ENCODE measurements at places on chromosomes 7 and 10.
A peak's percentile ranks its signal among the peaks of the same experiment; 100 is the strongest.

DNA sequence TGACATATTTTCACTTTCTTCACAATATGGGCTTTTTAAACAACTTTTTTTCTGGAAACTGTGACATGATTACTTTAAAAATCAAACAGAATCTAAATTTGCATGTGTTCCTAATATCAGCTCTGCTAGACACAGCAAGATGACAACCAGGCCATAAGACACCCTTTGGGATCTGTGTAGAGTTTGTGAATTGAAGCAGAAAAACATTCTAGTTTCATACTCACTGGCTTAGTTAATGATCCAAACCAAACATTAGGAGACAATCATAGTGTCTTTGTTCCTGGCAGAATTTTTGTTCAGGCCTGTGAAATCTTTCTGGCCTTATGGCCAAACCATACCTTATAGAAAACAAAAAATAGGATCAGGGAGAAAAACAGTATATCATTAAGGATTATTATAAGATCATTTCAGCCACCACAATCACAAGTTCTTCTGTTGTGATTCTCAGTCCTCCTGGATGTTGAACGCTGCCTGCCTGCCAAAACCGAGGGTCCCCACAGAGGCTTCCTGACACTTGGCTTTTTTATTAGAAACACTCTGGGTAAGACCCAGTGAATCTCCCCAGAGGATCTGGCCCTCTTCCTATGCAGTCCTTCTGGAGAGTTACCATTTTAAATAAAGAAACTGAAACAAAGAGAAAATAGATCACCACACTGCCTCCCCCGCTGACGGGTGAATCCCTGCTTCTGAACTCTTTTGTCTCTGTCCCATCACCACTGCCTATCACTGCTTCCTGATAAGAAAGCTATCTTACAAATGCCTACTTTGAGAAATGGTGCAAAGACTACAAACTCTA lies 79.2 kb upstream of the PPP1R3C start:
- no peak for DNase-seq

DNA sequence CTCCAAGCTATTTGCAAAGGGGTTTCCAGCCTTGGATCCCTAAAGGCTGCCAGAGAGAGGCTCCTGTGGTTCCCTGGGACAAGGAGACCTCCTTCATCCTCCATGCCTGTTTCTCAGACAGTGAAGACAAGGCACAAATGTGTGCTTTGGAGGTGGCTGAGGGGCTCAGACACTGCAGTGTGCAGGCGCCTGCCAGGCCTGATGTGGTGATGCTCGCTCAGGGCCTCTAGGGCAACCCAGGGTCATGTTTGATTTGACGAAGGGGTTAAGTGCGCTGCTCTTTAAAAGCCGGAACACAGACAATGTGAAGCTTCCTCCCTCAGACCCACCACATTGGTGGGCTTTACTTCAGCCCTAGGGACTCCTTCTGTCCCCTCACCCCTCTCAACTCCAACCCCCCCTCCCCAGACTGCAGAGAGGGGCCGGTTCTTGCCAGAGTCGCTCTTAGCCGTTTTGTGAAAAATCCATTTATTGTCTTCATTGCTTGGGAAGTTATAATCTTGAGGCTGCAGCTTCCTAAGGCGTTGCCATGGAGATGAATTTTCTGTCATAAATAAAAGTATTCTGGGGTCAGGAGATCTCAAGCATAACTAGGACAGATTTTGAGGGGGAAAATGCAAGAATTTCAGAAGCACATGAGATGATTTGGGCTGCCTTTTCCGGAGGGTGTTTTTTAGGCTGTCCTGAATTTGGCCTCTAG lies 35.8 kb downstream of the PDGFA start:
- no peak for DNase-seq

GRCh38 chr7:103632972-103633371 lies 187.0 kb upstream of the SLC26A5 start:
- no peak for DNase-seq

- no peak for DNase-seq
These were observed 642.4 kb downstream of the TNS3 start for GRCh38 chr7:46939558-46939957.

- no peak for DNase-seq
These were observed 12.8 kb upstream of the LAMB1 start for GRCh38 chr7:108015740-108016139.

DNA sequence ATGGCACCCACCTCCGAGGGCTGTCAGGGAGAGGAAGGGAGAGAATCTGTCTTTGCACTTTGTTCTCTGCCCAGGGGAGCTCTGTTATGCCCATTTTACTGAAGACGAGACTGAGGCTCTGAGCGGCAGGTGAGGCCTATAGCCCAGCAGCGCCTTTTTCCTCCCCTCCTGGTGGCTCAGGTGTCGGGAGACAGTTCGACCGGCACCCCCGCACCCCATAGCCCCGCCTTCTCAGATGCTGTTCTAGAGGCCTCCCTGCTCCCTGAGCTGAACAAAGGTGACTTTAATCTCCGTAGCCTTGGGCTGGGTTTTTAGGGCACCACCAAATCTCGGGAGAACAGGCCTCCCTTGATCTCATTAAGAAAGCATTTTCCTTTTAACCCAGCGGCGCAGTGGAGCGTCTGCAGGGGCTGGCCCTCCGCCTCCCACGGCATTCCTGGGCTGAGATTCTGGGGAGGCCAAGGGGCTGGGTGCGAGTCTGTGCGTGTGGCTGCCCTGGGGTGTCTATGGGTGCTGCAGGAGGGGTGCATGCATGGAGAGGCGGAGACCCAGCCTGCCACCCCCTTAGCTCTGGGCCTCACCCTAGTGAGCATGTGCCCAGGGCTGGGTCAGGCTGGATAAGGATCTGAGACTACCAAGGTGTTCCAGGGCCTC lies 3.3 kb downstream of the LFNG start:
- no peak for DNase-seq

DNA sequence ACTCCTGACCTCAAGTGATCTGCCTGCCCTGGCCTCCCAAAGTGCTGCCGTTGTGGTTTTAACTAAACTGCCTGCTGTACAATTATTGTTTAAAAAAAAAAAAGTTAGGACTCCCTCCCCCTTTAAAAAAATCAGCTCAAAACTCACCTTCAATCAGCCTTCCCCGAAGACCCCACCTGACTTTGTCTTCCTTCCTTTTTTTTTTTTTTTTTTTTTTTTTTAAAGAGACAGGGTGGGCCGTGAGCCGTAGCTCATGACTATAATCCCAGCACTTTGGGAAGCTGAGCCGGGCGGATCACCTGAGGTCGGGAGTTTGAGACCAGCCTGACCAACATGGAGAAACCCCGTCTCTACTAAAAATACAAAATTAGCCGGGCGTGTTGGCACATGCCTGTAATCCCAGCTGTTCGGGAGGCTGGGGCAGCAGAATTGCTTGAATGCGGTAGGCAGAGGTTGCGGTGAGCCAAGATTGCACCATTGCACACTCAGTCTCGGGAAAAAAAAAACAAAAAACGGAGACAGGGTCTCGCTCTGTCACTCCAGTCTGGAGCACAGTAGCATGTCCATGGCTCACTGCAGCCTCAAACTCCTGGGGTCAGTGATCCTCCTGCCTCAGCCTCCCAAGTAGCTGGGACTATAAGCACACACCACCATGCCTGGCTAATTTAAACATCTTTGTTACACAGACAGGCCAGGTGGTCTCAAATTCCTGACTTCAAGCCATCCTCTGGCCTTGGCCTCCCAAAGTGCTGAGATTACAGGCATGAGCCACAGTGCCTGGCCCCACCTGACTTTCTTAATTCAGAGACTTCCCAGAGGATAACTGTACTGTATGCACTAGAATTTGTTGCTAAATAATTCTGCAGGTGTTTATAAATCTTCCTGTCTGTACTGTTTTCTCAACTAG lies 3.2 kb downstream of the FIS1 start:
- no peak for DNase-seq

- no peak for DNase-seq
These were observed 122.4 kb upstream of the PPP2R2D start for GRCh38 chr10:131778385-131778784.

- DNase-seq = no peak
These were observed 294.6 kb downstream of the RNLS start for GRCh38 chr10:88288320-88289059.

DNA sequence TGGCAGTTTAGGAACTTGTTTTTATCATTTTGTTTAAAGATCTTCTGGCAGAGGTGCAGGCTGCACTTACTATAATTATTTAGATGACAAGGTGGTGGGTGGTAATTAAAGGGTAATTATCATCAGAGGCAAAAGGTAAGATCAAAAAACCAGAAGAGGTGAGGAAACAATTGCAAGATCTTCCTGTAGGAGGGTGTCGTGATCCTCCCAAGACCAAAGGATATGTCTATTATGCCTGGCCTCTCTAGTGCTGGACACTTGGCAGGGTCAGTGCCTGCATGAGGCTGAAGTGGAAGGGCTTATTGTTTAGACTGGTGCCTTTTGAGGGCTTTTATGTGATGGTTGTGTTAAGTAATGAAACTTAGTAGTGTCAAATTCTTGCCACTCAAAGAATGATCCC lies 1.8 kb upstream of the WAPL start:
- no peak for DNase-seq

DNA sequence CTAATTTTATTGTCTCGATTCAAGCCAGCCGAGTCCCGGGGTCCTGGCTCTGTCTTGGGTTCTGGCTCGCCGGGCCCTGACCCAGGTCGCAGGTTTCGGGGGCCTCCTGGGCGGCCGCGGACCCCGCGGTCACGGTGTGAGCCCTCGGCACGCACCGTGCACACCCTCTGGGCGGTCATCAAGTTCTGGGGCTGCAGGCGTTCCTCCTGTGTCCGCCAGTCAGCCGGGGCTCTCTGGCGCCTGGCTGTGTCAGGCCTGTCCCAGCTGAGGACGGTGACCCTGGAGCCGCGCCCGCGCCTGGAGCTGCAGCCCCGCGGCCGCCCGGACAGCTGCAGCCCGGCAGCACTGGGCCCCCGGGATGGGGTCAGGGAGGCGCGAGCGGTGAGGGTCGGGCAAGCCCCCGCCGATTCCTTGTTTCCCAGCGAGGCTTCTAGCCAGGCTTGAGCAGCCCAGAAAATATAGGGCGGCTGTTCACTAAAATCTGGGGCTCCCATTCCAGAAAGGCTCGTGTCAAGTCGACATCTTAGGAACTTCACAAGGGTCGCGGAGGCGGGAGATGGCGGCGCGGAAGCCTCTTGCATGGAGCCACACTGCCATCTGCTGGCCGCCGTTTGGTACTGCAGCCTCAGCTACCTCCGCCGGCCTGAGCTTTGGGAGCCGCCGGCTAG lies 4.2 kb upstream of the HOXA7 start:
- peak; percentile 65 for DNase-seq

- DNase-seq = no peak
These were observed 519.1 kb downstream of the INHBA start for GRCh38 chr7:41183741-41184140.

DNA sequence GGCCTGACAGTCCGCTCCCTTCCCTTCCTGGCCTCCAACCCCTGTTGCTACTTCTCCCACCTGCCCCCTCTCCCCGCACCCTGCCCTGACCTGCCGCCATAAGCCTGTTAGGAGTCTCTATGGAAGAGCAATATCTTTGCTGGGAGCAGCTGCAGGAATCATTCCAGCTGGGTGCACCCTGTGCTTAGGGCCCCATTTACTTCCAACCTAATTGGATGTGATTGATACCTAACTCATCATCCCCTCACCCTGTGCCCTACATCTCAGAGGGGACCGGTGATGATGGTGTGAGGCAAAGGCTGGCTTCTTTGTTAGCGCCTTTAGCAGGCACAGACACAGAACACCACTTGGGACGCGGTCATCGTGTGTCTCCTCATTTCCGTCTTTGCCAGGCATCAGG lies 80.0 kb upstream of the FAM180A start:
- DNase-seq = no peak

- DNase-seq = no peak
These were observed 711.2 kb upstream of the NRP1 start for GRCh38 chr10:34045571-34046190.

GRCh38 chr10:124482876-124483275 lies 21.3 kb downstream of the LHPP start:
- no peak for DNase-seq

DNA sequence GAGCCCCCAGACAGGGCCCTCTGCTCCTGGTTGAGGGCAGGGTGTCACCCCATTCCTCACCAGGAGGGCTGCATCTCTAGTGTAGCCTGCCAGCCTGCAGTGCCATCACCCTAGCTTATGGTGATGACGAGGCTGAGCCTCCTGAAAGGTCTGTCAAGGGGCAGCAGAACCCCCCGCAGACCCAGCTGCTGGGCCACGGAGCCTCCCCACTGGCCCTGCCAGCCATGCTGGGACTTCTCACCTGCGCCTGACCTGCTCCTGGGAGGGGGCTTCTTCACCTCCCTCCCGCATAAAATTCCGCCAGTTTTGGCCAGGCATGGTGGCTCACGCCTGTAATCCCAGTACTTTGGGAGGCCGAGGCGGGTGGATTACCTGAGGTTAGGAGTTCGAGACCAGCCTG lies 40.4 kb upstream of the RASGEF1A start:
- no peak for DNase-seq

GRCh38 chr7:40704172-40704571 lies 569.4 kb downstream of the SUGCT start:
- no peak for DNase-seq

GRCh38 chr7:148819697-148820360 lies 64.3 kb downstream of the EZH2 start:
- DNase-seq = no peak

DNA sequence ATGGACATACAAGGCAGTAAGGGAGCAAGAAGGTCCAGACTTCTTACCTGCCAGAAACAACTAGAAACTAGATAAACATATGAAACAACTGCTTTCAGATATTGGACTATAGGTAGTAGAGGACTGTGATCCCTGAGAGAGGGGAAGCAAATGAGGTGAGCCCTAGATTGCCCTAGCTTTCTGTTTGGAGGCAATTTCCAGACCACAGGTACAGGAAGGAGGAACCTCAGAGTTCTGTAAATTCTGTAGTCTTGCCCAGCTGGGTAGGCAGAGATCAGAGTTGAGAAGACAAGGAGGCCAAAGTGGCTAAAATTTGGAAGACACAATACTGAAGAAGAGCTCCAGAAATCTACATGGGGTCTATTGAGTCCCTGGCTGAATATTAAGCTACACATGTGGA lies 21.0 kb downstream of the CDK6 start:
- no peak for DNase-seq

- DNase-seq = no peak
These were observed 237.3 kb upstream of the KLF14 start for GRCh38 chr7:130971297-130971696.

- no peak for DNase-seq
These were observed 42.9 kb downstream of the CHN2 start for GRCh38 chr7:29237489-29237888.

GRCh38 chr7:110568932-110569331 lies 522.0 kb upstream of the LRRN3 start:
- DNase-seq = no peak

DNA sequence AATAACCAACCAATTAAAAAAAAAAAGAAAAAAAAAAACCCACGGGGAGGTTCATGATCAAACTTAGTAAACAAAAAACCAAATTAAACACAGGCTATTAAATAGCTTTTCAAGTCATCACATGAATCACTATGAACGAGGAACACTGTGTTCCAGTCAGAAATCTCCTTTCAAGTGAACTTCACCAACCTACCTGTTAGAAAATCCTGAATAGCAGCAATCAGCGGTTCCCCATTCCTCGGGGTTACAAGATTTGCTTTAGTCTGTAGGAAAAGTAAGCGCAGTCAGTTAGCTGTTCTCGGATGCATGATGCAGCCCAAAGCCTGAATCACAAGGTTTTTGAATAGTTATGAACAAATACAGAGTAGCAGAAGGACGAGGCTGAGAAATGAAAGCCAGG lies 19.0 kb downstream of the POLR3A start:
- DNase-seq = no peak

Measured in hematopoietic multipotent progenitor cell treated with erythropoietin and hydrocortisone succinate and interleukin-3 and kit ligand, for 15 days (in vitro differentiated cells).